ENCODE measurements at places on chromosomes 2 and 18.
A peak's percentile ranks its signal among the peaks of the same experiment; 100 is the strongest.

- peak; percentile 27 for DNase-seq
These were observed 947 bp downstream of the ZEB2 start for GRCh38 chr2:144518748-144519596.

DNA sequence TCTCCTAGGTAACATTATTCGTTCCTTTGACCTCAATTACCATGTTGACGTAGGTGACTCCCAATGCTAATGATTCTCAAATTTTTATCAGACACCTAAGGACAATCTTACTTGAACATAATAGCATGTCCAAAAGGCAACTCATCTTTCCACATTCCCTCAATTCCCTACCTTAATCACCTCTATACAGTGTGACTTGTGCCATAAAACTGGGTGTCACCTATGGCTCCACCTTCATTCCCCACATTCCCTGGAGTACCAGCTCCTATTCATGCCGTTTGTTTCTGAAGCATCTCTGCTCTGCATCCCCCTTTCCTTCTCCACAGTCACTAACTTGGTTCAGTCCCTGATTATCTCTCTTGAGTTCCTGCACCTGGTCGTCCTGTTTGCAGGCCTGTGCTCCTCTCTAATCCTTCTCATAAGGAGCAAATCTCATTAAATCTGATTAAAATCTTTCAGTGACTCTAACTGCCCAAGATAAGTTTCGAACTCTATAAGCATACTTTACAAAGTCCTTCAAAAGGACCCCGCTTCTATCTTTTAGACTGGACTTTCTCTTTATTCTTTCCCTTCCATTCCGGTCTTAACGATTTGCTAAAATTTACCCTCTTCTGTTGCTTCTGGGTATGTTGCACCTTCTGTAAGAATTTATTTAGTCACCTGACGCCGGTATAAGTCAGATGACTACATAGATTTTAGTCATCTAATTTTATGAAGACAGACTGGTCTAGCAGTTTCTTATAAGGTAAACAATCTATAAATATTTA is 128.7 kb downstream of the OSBPL1A start:
- DNase-seq = no peak

GRCh38 chr2:151437630-151438029 is 27.9 kb downstream of the RIF1 start:
- peak; percentile 51 for DNase-seq

DNA sequence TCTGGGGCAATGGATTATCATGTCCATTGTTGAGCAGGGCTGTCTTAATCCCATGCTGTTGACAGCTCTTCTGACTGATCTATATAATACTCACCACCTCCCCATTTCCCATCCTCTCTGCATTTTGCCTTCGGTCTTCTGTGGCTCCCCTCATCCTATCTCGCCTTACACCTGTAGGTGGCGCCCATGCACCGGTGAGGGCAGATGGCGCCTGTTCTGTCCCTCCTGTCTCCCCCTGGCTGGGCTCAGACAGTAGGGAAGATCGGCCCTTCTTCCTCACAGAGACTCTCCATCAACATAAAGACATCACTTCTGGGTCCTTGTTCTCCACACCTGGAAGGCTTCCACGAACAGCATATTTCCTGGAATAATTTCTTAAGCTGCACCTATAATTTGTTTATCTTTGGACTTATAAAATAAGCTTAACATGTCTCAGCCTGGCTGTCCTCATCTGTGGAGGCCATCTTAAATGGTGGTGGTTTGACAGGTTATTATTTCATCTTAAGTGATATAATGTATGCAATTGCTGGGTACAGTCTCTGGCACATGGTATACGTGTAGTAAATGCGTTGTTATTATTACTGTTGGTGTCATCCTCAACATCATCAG is 10.9 kb upstream of the CDH20 start:
- peak; percentile 78 for DNase-seq

GRCh38 chr18:58323866-58324762 is 280.1 kb downstream of the NEDD4L start:
- no peak for DNase-seq

GRCh38 chr2:71459084-71459431 is 5.7 kb downstream of the DYSF start:
- no peak for DNase-seq

DNA sequence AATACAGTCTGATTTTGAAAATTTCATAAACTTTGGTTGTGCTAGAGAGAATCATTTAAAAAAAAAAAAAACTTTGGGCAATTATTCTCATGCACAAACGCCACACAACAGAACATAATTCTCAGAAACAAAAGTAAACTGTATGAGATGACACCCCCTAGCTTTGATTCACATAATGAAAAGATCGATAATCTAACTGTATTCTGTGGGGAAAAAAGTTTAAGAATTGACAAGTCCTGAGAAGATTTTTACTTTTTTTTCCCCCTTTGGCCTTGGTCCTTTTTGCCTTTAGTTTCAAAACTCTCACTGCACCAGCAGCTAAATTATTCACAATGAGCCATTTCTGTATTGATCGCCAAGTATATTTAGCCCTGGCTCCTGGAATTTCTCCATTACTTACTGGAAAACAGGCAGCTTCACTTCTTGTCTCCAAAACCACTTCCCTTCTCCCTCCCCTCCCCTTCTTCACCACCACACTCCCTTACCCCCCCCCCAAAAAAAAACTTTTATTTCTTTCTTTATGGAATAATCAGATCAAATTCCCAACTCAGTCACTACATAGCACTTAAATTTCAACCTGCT is 2.0 kb downstream of the IKZF2 start:
- DNase-seq = no peak

DNA sequence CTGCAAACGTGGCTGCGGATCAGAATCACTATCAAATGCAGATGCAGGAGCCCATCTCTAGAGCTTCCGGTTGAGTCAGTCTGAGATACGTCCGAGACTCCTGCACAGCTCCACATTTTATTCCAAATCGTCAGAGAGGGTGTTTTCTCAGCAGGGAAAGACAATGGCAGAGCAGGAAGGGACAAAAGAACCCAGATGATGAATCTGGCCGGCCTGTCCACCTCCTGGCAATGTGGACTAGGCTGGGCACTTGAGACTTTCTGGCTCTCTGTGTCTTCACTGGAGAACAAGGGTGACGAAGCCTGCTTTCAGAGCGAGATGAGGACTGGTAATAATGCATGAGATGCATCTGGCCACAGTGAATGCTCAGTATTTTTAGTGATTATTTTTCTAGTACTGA is 255.9 kb upstream of the MYT1L start:
- DNase-seq = no peak

DNA sequence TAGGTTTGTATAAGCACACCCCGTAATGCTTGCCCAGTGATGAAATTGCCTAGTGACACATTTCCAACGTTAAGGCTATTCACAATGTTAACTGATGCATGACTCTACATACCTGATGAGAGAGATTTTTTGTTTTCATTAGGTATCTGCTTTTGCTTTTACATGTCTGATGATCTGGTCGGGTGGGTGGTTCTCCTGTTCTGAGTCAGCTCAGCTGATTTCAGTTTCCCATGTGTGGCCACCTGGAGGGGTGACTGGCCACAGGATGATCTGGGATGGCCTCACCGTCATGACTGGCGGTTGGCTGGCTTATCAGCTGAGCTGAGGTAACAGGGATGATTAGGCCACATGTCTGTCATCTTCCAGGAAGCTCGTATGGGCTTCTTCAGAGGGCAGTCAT is 33.8 kb upstream of the ACYP2 start:
- DNase-seq = no peak

DNA sequence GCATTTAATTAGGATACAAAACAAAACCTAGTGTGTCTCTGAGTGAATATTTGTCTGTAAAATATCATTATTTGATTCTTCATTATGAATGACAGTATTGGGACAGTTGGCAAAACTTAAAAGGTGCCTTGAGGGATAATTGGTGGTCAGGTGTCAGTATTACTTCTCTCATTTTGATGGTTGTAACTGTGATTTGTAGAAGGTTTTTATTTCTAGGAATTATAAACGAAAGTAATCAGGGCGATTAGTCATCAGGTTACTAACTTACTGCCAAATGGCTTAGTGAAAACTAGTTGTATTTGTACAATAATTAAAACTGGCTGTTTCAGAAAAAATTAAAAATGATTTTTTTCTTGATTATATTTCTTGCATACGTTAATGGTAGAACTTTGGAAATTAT is 117.6 kb downstream of the BIRC6 start:
- no peak for DNase-seq

DNA sequence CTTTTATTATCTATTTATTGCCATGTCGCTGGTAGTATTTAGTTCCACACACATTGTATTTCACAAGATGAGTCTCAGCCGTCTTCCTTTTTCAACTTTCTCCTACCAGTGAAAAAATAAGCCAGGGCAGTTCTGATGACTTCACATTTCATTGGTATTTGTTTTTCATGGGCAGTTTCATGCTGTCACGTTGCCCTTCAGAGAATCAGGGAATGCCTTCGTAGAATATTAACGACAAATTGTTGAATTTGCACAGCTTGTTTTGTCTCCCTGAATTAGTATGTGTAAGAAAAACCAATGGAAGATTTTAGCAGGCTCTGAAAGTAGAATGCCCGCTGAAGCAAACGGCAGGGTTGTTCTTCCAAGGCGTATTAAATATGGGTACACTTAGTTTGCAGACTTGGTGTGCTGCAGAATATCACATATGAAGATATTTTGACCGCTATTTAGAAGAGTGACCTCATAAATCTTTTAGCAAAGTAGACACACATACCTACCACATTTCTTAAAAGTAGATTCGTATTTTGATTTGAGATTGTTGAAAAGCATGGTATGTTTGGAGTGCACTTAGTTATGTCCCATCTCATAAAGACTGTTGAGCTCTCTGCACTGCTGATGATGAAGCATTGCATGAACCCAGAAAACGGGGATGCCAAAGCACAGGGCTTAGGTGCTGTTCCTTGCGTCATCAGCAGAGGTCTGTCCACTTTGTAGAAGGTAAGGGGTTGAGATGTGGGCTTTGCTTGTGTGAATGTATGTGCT is 2.9 kb downstream of the NEDD4L start:
- DNase-seq = no peak

DNA sequence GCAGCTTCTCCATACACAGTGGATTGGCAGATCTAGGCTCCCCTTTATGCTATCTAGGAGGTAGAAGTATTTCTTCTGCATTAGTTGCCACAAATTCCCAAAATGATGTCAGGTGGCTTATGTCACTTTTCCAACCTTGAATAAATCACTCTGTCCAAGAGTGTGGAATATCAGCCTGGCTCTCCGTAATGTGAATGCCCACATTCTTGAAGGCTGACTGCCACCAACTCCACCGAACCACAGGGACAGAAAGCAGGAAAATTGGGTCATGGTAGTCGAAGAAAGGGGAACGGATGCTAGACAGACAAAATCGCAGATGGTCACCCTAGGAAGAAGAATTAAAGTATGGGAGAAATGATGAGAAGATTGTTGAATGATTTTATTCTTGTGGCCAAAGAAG is 624.9 kb upstream of the CDH2 start:
- peak; percentile 32 for DNase-seq

- no peak for DNase-seq
These were observed 47.5 kb downstream of the MARCO start for GRCh38 chr2:118989481-118989880.

DNA sequence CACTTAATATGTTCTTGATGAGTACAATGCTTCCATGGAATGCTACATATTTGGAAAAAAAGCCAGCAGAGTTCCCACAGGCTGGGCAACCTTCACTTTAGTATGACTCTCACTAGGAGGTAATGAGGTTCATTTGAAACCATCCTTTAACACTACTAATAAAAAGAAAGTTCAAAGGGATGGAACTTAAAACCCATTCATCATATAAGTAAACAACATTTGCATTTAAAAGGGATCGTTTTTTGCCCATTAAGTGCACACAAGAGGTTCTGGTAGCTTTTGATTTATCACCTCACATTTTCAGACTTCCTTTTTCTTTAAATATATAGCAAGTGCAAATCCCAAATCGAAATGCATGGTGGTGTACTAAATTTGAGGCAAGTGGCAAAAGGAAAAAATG is 270.8 kb upstream of the DCC start:
- DNase-seq = no peak

DNA sequence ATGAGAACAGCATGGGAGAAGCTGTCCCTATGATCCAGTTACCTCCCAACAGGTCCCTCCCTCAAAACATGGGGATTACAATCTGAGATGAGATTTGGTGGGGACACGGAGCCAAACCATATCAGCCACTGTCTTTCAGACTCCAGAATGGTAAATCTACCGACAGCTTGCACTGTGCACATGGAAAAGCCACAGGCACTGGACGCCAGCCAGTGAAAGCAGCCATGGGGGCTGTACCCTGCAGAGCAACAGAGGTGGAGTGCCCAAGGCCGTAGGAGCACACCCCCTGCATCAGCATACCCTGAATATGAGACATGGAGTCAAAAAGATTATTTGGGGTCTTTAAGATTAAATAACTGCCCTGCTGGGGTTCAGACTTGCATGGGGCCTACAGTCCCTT is 218.4 kb downstream of the PDE1A start:
- no peak for DNase-seq

DNA sequence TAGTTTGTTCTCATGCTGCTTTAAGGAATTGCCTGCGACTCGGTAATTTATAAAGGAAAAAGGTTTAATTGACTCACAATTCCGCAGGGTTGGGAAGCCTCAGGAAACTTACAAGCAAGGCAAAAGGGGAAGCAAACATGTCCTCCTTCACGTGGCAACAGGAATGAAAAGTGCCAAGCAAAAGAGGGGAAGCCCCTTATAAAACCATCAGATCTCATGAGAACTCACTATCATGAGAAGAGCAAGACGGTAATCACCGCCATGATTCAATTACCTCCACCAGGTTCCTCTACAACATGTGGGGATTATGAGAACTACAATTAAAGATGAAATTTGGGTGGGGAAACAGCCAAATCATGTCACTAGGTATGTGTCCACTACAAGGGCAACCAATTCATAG is 53.9 kb downstream of the MAP4K3 start:
- no peak for DNase-seq

DNA sequence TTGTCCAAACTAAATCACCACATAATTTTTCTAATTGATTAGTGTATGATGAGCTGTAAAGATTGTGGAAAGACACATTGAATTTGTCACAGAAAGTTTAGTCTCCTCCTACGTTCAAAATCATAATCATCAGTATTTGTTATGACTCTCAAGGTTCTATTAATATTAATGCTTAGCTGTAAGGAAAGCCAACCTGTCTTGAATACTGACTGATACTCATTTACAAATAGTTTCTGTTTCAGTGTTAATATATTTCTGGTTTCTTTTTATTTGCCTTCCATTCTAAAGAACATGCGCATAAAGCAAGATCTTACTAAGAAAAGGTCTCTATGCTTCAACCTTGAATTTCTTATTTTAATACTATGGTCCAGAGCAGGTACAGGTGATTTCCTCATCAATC is 55.1 kb downstream of the CPS1 start:
- no peak for DNase-seq

GRCh38 chr18:78999939-79000338 is 20.3 kb downstream of the SALL3 start:
- DNase-seq = no peak

Data from dermis blood vessel endothelial cell (primary cell).